ENCODE measurements at places on chromosomes 3 and 15. TPM values are rescaled to one million over a fixed set of nuclear protein-coding genes. Genes with fewer than 3 reads are reported as not detected.

GRCh38 chr3:73461547-73461946 lies 163.2 kb downstream of the PDZRN3 start:
- H3K4me3 ChIP-seq = no peak overlapping the region
- DNase-seq = peak; percentile 70
- H3K27me3 ChIP-seq = no peaks in the 10 kb centered on the region
- no peaks in the 10 kb centered on the region for H3K4me1 ChIP-seq
- H3K36me3 ChIP-seq = no peaks in the 10 kb centered on the region

DNA sequence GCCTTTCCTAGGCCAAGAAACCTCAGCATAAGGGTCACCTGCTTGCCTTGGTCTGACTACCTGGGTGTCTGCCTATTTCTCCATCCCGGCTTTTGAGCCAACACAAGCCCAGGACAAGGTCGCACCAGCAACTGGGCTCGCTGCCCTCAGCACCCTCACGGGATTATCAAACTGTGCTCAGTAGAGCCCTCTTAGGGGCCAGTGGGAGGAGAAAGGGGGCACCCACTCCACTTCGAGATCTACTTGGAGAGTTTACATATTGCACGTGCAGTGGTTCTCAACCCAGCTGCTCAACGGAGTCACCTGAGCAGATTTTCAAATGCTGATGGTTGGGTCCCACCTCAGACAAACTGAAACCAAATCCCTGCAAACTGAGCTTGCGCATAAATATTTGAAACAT lies 31.1 kb downstream of the TSPAN3 start:
- H3K27ac ChIP-seq = no peak overlapping the region
- H3K4me3 ChIP-seq = no peak overlapping the region
- no peaks in the 10 kb centered on the region for H3K4me1 ChIP-seq

GRCh38 chr3:129315223-129315997 lies 36.7 kb downstream of the HMCES start:
- DNase-seq = peak; percentile 49
- peak overlapping the region; percentile 63 for H3K27ac ChIP-seq
- H3K4me3 ChIP-seq = peak overlapping the region; percentile 89
- H3K4me1 ChIP-seq = no peaks in the 10 kb centered on the region

Gene RASA2
- 2.2 TPM for polyA plus RNA-seq

DNA sequence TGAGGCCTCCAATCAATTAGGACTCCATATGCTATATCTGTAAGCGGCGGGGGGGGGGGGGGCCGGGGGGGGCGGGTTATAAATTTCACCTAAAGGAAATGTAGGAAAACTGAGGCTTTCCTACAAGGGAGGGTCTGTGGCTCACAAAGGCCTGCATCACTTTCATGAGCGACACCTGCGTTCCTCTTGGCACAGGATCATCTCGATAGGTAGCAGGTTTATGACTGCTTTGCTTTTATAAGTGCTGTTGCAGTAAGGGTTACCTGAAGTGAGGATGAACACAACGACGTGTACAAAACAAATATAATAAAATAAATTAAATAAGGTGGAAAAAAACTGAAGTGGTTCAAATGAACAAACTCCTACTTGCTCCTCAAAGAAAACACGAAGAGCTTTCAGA lies 194.3 kb downstream of the FOXP1 start:
- H3K27me3 ChIP-seq = no peaks in the 10 kb centered on the region
- H3K4me1 ChIP-seq = peaks cover 2% of the 10 kb centered on the region
- DNase-seq = no peak
- no peak overlapping the region for H3K4me3 ChIP-seq
- H3K36me3 ChIP-seq = no peaks in the 10 kb centered on the region

DNA sequence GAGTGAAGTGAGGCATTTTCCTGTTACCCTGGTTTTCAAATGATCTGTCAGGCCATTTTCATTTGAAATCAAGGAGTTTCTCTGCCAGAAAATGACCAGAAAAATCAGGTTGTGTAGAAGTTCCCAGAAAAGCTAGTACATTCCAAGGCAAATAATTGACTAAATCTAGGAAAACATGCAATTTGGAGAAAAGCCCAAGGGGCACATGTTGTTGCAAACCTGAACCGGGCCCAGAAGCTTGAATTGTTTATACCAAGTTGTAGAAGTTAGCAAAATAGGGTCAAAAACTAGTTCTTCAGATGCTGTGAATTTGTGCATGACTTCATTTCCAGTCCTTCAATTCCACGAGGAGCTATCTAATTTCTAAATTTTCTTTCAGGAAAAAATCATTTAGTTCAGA lies 31.0 kb downstream of the TRIM42 start:
- no peaks in the 10 kb centered on the region for H3K36me3 ChIP-seq
- no peak overlapping the region for H3K4me3 ChIP-seq
- no peaks in the 10 kb centered on the region for H3K4me1 ChIP-seq

GRCh38 chr3:126067959-126068358 lies 16.0 kb downstream of the SLC41A3 start:
- no peaks in the 10 kb centered on the region for H3K27me3 ChIP-seq
- no peaks in the 10 kb centered on the region for H3K4me1 ChIP-seq
- H3K4me3 ChIP-seq = no peak overlapping the region
- DNase-seq = no peak
- H3K27ac ChIP-seq = no peak overlapping the region

Gene PKM
- polyA plus RNA-seq = 799 TPM

- no peaks in the 10 kb centered on the region for H3K36me3 ChIP-seq
- DNase-seq = no peak
- H3K4me3 ChIP-seq = no peak overlapping the region
- H3K4me1 ChIP-seq = no peaks in the 10 kb centered on the region
- no peak overlapping the region for H3K27ac ChIP-seq
These were observed 8.0 kb downstream of the TMEM45A start for GRCh38 chr3:100500320-100500880.

DNA sequence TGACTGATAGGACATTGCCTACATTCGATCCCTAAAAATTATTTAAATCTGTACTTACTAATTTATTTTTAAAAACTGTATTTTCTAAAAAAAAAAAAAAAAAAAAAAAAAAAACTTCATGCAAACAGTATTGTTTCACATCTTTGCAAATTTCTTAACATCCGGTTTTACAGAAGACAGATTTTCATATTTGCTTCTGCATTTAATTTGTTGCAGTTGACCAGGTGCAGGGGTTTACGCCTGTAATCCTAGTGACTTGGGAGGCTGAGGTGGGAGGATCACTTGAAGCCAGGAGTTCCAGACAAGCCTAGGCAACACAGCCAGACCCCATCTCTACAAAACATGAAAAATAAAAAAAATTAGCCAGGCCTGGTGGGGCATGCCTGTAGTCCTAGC lies 6.4 kb upstream of the NFKBIZ start:
- no peak overlapping the region for H3K27ac ChIP-seq
- no peaks in the 10 kb centered on the region for H3K27me3 ChIP-seq
- H3K4me1 ChIP-seq = no peaks in the 10 kb centered on the region
- no peak for DNase-seq
- H3K36me3 ChIP-seq = no peaks in the 10 kb centered on the region
- H3K4me3 ChIP-seq = no peak overlapping the region

Gene IL5RA
- 0.22 TPM for polyA plus RNA-seq

- no peak overlapping the region for H3K4me3 ChIP-seq
- no peak overlapping the region for H3K27ac ChIP-seq
- DNase-seq = peak; percentile 42
- H3K4me1 ChIP-seq = no peaks in the 10 kb centered on the region
These were observed 52.8 kb upstream of the NSMCE3 start for GRCh38 chr15:29322415-29322814.

DNA sequence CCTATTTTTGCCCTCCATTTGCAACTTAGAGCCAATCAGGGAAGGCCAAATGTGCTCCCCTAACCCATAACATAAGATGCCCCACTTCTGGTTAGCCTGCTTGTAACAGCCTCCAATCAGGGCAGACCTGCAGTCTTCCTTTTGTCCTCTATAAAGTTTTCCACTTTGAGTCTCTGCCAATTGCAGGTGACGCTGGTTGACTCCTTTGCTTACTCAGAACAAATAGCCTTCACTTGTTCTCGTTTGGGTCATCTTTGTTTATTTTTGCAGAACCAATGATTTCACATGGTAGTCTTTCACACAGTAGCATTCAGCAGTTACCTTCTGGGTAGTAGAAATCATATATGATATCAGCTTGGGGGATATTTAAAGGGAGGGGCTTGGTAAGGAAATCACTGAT lies 225.6 kb downstream of the MINAR1 start:
- no peaks in the 10 kb centered on the region for H3K4me1 ChIP-seq
- DNase-seq = no peak
- no peak overlapping the region for H3K4me3 ChIP-seq
- no peak overlapping the region for H3K27ac ChIP-seq
- H3K27me3 ChIP-seq = no peaks in the 10 kb centered on the region

DNA sequence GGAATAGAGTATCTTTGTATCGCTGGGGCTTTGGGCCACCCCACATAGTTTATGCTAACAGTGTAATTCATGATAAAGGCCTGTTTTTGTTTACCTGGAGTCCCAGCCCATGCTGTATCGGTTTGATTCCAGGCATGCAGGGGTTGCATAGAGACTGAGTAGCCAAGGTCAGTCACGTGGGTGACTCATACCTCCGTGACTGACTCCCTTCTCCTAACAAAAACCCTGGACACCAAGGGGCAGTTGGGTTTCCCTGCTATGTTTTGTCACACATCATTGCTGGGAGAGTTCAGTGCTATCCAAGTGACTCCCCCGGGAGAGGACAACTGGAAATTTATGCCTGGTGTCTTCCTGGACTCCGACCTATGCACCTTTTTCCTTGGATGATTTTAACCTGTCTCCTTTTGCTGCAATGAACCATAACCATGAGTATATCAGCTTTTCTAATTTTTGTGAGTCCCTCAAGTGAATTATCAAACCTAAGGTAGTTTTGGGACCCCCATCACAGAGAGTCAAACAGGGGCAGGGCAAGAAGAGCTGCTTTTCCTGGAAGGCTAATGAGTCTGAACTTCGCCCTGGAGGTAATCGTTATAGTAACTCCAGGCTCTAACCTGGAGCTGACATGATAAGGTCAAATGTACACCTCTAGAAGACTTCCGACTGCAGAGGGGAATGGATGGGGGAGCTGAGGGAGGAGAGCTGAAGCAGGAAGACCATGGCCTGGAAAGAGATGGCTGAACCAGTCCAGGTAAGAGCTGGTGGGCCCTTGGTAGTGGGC lies 57.0 kb downstream of the SRGAP3 start:
- H3K27ac ChIP-seq = no peak overlapping the region
- no peaks in the 10 kb centered on the region for H3K27me3 ChIP-seq
- no peaks in the 10 kb centered on the region for H3K36me3 ChIP-seq

DNA sequence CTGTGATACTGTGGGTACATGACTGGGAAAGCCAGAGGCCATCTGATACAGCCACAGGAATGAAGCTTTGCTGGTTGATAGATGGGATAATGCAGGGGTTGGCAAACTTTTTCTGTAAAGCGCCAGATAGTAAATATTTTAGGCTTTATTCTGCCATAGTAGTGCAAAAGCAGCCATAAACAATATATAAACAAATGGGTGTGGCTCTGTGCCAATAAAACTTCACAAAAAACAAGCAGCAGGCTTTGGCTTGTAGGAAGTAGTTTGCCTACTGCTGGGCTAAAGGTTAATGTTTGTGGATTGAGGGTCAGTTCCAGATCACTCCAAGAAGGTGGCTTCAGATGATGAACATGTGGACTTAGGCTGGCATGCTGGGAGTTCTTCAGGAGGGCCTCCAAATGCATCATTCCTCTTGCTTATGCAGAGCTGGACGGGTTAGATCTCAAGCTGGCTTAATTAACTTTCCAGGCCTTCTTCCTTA lies 305.7 kb downstream of the RPLP1 start:
- H3K4me1 ChIP-seq = no peaks in the 10 kb centered on the region
- no peaks in the 10 kb centered on the region for H3K27me3 ChIP-seq
- H3K36me3 ChIP-seq = no peaks in the 10 kb centered on the region
- H3K4me3 ChIP-seq = no peak overlapping the region
- no peak overlapping the region for H3K27ac ChIP-seq

DNA sequence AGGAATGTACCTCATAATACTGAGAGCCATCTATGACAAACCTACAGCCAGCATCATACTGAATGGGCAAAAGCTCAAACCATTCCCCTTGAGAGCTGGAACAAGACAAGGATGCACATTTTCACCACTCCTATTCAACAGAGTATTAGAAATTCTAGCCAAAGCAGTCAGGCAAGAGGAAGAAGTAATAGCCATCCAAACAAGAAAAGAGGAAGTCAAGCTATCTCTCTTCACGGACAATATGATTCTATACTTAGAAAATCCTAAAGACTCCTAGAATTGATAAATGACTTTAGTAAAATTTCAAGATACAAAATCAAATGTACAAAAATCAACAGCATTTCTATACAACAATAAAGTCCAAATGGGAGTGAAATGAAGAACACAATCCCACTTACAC lies 30.2 kb downstream of the OCA2 start:
- no peak overlapping the region for H3K4me3 ChIP-seq
- DNase-seq = no peak
- H3K4me1 ChIP-seq = no peaks in the 10 kb centered on the region

Gene FBXO40
- not detected for polyA plus RNA-seq

GRCh38 chr15:42069025-42069424 lies 25.3 kb downstream of the PLA2G4D start:
- peaks cover 2% of the 10 kb centered on the region for H3K4me1 ChIP-seq
- no peak overlapping the region for H3K4me3 ChIP-seq
- no peak for DNase-seq
- H3K27ac ChIP-seq = no peak overlapping the region
- no peaks in the 10 kb centered on the region for H3K27me3 ChIP-seq

GRCh38 chr15:92663250-92663951 lies 7.8 kb upstream of the FAM174B start:
- no peaks in the 10 kb centered on the region for H3K36me3 ChIP-seq
- H3K27me3 ChIP-seq = no peaks in the 10 kb centered on the region
- no peak overlapping the region for H3K27ac ChIP-seq
- H3K4me3 ChIP-seq = no peak overlapping the region
- H3K4me1 ChIP-seq = no peaks in the 10 kb centered on the region

Gene PIK3CA
- 6.1 TPM for polyA plus RNA-seq

DNA sequence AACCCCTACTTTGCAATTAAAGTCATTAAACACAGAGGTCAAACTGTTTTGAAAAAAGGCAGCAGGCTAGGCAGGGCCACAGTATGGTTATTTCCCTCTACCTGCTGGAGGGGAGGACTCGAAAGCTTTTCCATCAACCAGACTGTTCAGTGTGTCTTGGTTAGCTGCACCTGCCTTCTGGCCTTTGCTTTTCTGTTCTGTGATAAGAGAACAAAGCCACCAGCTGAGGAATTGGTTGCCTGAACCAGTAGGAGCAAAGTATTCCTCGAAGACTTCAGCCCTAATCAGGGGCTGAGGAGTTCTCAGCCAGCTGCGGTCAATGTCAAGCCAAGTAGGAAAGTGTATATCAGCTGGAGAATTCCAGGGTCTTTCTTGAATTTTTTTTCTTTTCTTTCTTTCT lies 132.5 kb downstream of the SOX2 start:
- H3K4me1 ChIP-seq = no peaks in the 10 kb centered on the region
- no peaks in the 10 kb centered on the region for H3K27me3 ChIP-seq
- no peak overlapping the region for H3K4me3 ChIP-seq
- H3K27ac ChIP-seq = no peak overlapping the region

DNA sequence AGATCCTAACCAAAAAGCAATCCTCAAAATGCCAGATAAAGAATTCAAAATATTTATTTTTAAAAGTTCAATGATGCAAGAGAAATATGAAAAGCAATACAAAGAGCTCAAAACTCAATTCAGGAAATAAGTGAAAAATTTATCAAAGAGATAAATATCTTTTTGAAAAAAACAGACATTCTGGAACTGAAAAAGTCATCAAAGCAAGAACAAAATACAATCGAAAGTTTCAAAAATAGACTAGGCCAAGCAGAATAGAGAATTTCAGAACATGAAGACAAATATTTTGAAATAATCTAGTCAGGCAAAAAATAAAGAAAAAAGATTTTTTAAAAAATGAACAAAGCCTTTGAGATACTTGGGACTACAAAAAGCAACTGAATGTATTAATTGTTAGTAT lies 83.4 kb upstream of the STT3B start:
- no peak overlapping the region for H3K27ac ChIP-seq
- H3K4me1 ChIP-seq = no peaks in the 10 kb centered on the region
- no peaks in the 10 kb centered on the region for H3K36me3 ChIP-seq
- no peaks in the 10 kb centered on the region for H3K27me3 ChIP-seq

Data from kidney (tissue), 22 donors.